ENCODE measurements at places on chromosomes 2 and 18.
A peak's percentile ranks its signal among the peaks of the same experiment; 100 is the strongest.

- no peak for DNase-seq
These were observed 3.7 kb downstream of the MALT1 start for GRCh38 chr18:58674863-58675472.

- no peak for DNase-seq
These were observed 13.8 kb downstream of the MLPH start for GRCh38 chr2:237500681-237501424.

DNA sequence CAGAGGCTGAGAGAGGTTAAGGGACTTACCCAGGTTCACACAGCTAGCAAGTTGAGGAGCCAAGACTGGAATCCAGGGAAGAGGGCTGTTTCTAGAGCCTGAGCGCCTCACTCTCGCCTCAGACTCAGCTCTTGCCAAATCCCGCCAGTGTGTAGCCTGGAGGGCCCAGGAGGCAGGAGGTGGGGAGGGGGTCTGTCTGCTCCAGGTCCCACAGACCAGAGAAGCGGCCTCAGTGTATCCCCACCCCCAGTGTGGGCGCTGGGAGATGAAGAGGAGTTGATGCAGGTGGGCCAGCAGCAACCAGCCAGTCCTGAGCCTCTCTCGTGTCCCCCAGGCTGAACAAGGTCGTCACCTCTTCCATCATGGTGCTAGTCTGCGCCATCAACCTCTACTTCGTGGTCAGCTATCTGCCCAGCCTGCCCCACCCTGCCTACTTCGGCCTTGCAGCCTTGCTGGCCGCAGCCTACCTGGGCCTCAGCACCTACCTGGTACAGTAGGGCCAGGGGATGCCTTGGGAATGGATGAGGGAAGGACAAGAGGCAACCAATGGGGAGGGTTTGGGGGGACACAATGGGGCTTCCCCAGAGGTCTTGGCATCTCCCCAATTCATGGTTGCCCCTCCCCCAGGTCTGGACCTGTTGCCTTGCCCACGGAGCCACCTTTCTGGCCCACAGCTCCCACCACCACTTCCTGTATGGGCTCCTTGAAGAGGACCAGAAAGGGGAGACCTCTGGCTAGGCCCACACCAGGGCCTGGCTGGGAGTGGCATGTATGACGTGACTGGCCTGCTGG, 5.2 kb upstream of the CTDSP1 start:
- no peak for DNase-seq

- DNase-seq: no peak
These were observed 51.0 kb upstream of the ZNF516 start for GRCh38 chr18:76546088-76546435.

GRCh38 chr2:127857265-127857808, 618 bp downstream of the POLR2D start:
- peak; percentile 37 for DNase-seq

- no peak for DNase-seq
These were observed 28.1 kb downstream of the SLC1A4 start for GRCh38 chr2:65017335-65017734.

- no peak for DNase-seq
These were observed 360.6 kb downstream of the CYRIA start for GRCh38 chr2:16304876-16305590.

- no peak for DNase-seq
These were observed 45.8 kb downstream of the SLC4A5 start for GRCh38 chr2:74297391-74297790.

DNA sequence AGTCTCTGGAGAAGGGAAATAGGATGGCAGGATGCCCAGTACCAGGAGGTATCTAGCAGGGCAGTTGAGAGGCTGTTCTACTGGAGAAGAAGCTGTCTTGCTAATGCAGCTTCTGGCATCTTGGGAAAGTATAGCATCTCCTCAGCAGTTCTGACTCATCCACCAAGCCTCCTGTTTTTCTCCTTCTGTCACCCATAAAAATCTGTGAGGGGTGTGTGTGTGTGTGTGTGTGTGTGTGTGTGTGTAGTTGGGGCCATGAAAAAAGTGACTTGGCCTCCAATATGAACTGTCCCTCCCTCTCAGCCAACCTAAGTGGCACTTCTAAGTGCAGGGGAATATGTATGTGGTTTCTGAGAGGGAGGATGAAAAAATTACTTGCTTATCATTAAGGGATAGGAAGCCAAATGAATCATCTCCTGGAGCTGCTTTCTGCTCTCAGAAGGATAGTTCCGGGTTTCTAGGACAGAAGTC, 83.9 kb downstream of the CBLN2 start:
- DNase-seq: no peak

DNA sequence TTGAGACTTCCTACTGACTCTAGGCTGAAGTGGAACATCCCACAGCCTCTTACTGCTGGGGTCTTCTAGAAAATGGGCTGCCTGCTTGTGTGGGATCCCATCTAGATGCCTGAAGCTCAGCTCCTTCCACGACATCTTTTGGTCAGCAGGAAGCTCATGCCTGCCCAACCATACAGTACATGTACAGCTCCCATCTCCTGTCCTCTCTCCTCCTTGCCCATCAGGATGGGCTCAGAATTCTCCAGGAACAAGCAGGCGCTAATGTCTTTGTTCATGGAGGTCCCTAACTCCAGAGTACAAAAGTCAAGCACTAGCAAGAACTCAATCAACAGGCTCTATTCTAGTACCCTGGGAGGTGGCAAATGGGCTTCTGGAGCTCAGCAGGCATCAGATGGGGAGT, 31.7 kb upstream of the GPR17 start:
- DNase-seq: no peak

DNA sequence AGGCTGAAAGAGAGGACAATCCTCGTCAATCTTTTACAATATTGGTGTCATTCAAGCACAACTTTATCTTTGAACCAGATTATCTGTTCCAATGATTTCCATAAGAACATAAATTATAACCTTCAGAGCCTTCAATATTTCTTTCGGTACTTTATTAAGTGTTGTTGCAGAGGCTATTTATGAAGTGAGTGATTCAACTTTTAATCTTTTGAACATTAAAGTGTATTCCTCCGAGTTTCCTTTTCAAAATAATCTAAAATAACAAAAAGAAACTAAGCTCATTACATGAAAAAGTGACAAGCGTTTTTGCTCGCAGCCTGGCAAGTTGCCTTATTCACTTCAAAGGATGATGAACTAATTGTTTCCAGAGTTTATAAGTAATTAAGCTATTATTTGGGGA, 149.0 kb downstream of the MEIS1 start:
- no peak for DNase-seq

GRCh38 chr2:134181219-134181618, 72.7 kb upstream of the MGAT5 start:
- DNase-seq: peak; percentile 4

DNA sequence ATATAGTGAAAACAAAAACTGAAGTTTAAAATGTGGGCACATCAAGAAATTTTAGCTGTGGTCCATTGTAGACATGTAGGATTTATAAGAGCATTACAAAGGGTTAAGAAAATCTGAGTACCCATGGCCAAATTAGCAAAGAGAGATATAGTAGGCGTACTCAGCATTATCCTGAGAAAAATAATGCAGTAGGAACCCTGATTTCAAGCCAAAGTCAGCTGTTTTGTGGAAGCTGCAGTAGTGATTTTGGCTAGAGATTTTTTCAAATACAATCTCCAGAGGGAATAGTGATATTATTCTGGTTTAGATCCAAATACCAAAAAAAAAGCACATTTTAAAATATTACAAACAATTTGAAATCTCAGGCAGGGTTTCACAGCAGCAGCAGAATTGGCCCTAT, 450.9 kb downstream of the FBXO15 start:
- no peak for DNase-seq

GRCh38 chr2:136332436-136333095, 214.6 kb upstream of the CXCR4 start:
- no peak for DNase-seq

GRCh38 chr2:235669983-235670962, 176.4 kb downstream of the AGAP1 start:
- peak; percentile 59 for DNase-seq

DNA sequence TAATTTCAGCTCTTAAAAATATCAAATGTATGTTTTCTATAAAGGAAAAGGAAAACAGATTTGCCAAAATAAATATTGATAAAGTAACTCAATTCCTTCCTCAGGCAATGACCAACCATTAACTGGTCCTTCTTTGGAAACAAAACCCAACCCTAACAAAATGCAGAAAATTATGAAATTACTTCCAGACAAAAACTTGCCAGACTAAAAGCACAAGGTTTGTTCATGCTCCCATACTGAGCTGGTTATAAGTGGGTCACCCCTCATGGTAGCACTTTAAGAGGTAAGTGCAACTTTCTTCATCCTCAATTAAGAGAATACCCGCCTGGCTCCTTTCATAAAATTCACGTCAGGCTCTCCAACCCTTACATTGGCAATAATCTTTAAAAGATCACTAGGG, 31.1 kb upstream of the TTC32 start:
- no peak for DNase-seq

DNA sequence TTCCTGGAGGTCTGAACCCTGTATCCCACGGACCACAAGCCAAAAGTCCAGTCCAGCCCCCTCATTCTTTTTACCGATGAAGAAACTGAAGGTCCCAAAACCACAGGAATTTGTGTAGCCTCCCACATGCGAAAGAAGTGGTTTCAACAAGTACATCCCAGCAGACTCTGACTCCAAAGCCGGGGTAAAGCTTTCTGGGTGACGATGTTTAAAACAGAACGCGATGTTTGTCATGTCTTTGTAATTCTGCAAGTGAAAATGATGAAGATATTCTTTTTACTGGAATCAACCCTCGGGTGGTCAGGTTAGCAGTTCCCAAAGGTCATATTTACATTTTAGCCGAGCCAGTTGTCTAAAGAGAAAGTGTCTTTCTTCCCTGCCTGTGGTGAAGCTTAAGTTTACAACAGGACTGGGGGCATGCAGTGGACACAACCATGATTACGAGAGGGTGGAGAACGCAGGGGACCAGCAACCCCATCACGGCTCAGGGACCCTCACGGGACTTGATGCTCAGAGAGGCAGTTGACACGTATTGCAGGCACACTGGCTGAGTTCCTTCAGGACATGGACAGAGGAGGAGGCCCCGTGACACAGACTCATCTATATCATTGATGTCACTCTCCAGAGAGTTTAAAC, 17.8 kb upstream of the TMEM131 start:
- DNase-seq: no peak

DNA sequence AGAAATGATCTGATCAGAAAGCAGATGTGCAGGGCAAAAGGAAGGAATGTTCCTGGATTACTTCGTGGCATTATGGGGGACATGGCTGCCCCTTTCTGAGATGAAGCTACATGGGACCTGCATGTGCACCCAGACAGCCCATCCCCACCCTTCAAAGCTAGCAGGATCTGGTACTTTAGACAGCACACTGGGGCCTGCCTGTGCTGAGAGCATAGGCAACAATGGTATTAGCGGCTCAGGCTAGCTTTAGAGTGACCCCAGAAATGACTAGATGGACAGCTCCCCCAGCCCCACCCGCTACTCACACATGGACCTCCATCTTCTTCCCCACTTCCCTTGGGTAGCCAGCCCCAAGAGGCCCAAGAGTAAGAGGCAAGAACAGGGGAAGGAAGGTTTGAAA, 61.5 kb upstream of the NFE2L2 start:
- no peak for DNase-seq

DNA sequence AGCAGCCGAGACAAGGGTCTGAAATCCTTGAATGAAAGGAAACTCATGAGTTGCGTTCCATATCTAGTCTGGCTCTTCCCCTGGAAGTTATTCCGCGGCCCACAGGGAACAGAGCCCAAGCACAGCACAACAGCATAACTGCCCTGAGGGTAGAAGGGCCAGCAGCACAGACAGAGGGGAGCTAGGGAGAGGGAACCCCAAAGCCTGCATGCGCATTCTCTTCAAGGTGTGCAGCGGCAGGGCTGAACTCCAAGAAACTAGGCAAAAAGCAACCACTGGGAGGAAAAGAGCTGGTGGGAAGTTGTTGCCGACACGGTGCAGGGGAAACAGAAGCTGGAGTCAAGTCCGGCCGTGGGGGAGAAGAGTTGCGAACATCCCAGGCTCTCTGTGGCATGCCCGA, 11.8 kb downstream of the GPR148 start:
- DNase-seq: no peak

DNA sequence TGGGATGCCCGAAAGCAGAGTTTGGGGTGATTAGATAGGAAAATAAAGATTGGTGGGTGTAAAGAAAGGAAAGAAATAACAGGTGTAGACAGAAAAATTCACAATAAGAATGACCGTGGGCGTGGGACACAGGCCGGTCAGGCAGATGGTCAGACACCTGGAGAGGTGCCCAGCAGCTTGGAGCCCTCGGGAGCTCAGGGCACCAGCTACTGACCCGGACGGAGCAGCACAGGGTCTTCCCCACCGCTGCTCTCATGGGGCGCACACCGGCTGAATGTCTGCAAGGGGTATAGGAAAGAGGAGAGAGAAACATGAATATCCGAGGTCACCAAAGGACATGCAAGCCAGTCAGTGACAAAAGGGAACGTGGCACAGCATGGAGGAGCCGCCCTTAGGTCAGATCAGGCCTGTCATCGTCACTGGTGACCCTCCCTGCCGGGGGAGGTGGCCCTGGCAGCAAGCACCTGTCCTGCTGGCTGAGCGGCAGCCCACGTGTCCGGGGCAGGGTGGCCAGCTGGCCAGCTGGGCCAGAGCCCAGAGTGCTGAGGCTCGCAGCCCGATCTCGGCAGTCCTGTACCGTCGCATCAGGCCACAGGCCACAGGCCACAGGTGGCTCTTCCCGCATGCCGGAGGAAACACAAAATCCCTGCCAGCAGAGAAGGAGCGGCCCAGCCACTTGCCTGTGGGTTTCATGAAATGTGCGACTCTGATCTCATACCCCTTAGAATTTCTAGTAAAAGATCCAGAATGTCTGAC, 112.0 kb upstream of the NDUFV2 start:
- DNase-seq: no peak

DNA sequence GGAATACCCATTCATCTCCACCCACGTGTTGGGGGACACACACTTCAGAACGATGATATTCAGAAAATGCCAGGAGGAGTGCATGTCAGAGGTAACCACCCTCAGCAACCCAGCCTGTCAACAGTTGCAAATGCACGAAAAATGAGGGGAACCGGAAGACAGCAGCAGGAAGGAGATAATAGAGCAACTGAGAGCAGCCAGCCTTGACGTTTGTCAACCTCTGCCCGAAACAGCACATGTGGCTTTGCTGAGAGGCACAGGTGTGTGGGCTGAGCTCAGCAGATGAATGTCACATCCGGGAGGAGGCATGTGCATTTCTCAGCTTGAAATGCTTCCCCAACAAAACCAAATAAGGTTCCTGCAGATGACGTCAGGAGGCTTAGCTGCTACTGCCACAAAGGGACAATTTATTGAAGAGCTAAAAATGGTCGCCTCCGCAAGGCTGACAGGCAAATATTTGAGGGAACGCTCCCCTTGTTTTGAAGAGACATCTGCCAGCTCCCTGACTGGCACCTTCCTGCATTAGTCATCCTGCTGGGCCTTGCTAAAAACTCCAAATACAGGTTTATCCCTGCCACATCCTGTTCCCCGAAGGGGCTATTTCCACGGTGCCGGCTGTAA, 419.0 kb downstream of the NBAS start:
- peak; percentile 21 for DNase-seq

DNA sequence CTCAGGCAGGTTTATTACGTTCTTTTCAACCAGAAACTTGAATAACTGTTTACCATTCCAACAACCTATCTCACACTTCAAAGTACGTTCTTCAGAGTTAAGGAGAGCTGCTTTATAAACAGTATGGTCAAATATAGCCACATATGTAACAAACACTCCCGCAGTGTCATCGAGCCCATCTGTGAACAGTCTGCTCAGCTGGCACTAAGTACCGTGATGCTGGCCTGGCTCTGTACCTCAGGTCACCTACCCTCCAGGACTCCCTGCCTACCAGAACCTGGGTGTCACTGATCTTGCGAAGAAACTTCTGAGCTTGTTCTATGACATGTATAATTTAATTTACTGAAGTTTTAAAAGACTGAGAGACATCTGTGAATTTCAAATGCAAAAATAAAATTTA, 71.4 kb downstream of the SEPTIN10 start:
- DNase-seq: no peak

GRCh38 chr2:69779258-69780001, 37.5 kb downstream of the ANXA4 start:
- DNase-seq: no peak

Measured in NCI-H345 (cell line).